Posterior cingulate gyrus (tissue), 11 donors: ENCODE measurements at places on chromosomes 11 and 22.

GRCh38 chr11:82874646-82875523, 25.3 kb downstream of the PRCP start:
- DNase-seq = no peak

DNA sequence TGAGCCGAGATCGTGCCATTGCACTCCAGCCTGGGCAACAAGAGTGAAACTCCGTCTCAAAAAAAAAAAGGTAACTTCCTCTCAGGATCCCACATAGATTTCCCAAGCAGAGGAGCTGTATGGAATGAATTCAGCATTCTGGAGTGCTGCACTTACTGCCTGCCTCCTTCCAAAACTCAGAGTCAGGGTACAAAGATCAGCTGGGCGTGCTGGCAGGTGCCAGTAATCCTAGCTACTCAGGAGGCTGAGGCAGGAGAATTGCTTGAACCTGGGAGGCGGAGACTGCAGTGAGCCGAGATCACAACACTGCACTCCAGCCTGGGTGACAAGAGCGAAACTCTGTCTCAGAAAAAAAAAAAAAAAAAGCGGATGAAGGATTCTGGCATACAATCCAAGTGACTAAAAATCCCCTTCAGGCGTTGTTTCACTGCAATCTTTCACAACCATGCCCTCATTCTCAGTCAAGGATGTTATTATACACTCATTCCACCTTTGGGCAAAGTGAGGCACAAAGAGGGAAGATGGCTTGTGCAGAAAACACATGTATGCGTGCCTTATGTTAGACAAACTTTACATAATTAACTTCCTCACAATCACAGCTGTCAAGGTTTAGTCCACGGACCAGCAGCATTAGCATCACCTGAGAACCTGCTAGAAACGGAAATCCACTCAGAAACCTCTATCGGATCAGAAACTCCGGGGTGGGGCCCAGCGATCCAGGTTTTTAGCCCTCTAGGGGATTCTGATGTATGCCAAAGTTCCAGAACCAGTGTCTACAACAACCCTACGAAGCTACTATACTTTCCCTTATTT, 1.1 kb upstream of the NOL12 start:
- no peak for DNase-seq

DNA sequence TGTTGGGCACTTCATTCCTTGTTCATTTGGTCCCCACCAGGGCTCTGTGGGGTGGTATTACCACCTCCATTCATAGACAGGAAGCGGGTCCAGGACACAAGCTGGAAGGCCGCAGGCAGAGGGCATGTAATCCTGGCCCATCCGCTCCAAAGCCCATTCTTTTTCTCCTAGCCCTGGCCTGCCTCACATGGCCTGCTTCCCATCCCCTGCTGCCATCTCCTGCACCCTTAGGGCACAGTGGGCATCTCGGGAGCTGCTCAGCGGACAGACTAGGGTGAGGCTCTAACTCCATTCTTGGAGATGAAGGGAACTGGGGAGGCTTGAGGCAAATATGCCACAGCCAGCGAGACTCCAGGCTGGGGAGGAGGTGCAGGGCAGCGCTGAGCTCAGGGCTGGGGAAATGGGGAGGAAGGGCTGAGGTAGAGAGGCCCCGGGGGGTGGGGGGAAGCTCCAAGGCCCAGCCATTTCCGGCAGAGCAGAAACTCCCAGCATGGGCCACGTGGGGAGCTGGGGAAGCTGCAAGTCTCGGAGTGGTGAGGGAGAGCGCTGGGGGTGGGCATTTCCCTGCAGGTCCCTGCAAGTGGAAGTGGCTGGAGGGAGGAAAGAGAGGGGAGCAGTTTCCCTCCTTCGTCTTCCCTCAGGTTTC, 14.3 kb upstream of the BCL9L start:
- peak; percentile 87 for DNase-seq

DNA sequence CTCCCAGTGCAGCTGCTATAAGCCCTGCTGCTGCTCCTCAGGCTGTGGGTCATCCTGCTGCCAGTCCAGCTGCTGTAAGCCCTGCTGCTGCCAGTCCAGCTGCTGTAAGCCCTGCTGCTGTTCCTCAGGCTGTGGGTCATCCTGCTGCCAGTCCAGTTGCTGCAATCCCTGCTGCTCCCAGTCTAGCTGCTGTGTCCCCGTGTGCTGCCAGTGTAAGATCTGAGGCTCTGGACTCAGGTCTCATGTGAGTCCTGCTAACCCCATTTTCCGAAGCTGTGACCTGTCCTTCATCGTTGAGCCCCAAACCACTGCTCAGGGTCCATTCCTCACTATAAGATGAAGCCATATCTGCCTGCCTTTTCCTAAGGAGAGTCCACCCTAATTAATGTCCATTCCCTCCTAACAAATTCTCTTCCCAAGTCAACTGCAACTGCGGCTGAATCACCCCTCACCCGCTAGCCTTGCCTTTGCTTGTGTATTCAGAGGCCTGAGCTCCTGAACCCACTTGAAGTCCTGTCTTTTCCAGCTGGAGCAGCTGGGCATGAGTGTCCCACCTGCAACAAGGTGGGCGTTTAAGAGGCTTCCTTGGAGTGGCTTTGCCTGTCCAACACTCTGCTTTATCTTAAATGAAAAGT, 626 bp downstream of the KRTAP5-7 start:
- no peak for DNase-seq

DNA sequence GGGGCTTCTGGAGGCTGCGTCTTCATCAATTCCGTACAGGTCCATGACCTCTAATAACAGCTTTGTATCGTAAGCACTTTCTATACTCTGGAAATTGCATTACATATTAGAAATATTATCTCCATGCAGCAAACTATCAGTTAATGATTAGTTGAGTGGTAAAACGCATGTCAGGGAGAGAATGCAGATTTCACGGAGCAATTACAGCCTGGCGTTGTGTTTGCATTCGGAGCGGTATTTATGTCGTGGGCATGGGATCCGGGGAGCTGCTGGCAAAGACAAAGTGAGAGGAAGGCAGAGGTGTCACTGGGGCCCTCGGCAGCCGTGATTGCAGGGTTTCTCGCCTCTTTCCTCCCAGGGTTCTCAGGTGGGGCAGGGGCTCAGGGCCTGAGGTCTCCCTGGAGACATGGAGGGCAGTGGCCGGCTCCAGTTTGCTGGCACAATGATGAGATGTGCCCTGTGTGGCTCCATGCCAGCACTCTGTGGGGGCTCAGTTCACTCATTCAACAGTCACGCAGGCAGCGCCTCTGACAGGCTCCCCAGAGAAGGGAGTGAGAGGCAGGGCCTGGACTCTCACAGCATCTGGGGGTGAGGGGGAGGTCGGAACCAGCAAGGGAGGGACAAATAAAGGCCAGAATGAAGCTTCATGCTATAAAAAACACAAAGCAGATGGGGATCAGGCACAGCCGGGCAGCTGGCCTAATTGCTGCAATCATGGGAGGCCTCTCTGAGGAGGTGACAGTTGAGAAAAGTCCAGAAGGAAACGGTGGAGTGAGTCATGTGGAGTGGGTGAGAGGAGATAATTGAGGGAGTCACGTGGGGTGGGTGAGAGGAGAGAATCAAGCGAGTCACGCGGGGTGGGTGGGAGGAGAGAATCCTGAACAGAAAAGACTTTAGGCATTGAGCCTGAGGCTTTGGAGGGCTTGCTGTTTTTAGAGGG, 1002.7 kb downstream of the BRD1 start:
- DNase-seq = peak; percentile 82

DNA sequence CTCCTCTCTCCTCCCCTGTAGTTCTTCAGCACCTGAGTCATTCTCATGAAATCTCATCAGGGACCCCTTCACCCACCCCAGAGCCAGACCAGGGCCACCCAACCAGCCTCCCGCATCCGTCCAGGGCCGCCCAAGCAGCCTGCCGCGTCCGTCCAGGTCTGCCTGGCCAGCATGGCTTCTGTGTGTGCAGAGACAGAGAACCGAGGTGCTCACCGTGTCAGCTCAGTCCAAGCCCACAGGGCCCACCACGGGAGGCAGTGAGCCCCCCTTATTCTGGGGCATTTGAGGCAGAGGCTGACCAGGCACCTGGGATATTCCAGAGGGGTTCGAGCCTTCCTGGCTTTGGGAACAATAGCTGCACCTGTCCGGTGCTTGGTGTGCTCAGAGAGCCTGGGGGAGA, 1117.3 kb downstream of the BRD1 start:
- no peak for DNase-seq

GRCh38 chr22:43600265-43600664, 188.5 kb downstream of the MPPED1 start:
- DNase-seq = no peak

- DNase-seq = no peak
Measured at GRCh38 chr11:109864151-109864661, 229.0 kb upstream of the ZC3H12C start.

- DNase-seq = no peak
Measured at GRCh38 chr11:80846442-80846841, 1405.6 kb upstream of the TENM4 start.

DNA sequence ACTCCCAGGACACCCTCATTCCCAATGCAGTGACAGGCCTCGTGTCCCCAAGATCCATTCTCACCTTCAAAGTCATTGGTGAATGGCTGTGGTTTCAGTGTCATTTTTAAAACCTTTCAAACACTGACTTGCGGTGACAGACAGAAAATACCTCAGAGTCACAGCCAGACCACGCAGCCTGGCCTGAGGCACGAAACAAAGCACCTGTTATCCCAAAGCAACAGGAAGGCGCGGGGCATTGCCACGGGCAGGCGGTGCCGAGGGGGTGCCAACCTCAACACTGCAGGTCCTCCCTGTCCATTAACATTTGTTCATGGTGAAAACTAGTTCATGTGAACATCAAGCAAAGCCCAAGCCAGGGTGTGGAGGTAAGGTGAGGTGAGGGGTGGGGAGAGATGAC, 38.2 kb downstream of the RPUSD4 start:
- DNase-seq = no peak

DNA sequence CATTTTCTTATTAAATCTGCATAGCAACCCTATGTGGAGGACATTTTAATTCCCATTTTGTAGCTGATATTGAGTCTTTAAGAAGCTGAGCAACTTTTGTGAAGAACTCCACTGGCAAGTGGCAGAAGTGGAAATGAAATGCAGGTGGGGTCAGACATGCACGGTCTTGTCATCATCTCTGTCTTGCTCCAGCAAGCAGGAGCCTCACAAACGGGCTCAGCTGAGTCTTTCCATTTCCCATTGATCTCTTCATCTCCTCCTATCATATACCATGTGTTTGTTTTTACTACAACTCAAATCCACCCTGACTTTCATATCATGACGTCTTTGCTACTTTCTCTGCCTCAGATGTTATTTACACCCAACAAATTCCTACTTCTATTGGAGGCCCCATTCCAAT, 97.9 kb upstream of the TENM4 start:
- DNase-seq = no peak
